ENCODE measurements at places on chromosomes 12 and 14. TPM values are rescaled to one million over a fixed set of nuclear protein-coding genes. Genes with fewer than 3 reads are reported as not detected.

Gene A2M
- 0.14 TPM for total RNA-seq

Gene SERPINA5
- 0.11 TPM for total RNA-seq

Gene COCH
- 21.2 TPM for total RNA-seq

Gene TAS2R46
- total RNA-seq, result not detected

Gene PTPN6
- 13.5 TPM for total RNA-seq

Gene HDAC7
- total RNA-seq, result 68.0 TPM

Gene OR4K1
- total RNA-seq, result not detected

Gene FAM181A
- total RNA-seq, result not detected

Gene MYG1
- 90.4 TPM for total RNA-seq

Gene RPS6KL1
- total RNA-seq, result 0.49 TPM
